ENCODE measurements at places on chromosomes 2 and 18. TPM values are rescaled to one million over a fixed set of nuclear protein-coding genes. Genes with fewer than 3 reads are reported as not detected.

- DNase-seq: no peak
These were observed 381.6 kb upstream of the ID2 start for GRCh38 chr2:8300216-8300615.

DNA sequence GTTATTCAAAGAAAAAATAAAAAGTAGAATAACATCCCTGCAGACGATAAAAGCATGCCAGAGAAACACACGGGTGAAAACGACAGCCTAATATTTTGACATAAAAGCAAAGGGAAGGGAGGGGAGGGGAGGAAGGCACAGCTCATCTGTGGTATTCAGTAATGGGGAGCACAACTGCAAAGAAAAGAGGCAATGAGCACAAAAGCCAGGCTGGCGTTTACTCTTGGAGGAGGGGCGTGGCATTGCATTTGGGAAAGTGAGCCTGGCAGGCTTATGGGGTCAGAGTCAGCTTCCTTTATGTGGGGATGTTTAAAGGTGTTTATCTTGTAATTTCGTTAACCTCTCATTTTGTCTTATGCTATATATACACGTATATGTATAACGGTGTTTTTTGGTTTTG is 53.2 kb downstream of the STEAP3 start:
- DNase-seq: no peak

DNA sequence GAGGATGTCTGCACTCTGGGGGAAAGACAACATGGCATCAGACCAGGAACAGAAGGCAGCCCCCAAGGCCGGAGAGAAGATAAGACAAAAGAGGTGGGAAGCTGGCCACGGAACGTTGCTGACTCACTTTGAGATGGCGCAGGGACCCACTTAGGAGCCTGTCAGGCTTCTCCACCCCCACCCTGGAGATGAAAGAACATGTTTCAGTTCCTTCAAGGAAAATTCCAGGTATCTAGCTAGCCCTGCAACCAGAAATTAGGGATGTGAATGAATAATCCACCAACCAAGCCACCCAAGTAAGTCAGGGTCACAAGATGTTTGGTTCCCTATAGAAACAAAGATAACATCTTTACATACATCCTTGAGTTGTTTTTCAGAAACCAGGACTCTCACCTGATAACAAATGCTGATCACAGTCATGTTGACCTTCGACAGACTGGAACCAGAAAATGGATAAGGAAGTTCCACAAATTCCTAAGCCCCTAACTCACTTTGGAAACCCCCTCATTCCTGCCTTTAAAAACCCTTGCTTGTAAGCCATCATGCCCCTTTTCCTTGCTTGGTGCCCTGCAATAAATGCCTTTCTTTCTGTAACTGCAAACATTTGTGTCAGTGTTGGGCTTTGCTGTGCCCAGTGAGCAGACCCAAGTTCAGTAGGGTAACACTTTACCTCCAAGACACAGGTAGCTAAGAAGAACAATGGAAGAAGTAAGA is 31.9 kb downstream of the PSTPIP2 start:
- DNase-seq: no peak

DNA sequence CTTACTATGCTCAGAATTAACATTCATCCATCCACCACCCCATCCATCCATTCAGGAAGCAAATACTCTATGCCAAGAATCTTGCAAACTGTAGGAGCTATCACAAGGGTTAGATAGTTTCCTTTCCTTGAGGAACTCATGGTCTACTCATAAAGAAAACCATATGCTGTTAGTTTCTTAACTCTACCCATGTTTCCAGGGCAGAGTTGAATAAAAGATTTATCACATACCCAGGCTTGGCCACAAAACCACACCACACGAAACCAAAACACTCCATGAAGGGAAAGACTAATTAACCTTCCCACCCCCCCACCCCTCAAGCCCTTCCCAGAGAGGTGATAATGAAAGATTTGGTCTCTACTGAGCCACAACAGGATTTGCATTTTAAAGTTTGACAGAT is 23.7 kb upstream of the MSGN1 start:
- DNase-seq: no peak

DNA sequence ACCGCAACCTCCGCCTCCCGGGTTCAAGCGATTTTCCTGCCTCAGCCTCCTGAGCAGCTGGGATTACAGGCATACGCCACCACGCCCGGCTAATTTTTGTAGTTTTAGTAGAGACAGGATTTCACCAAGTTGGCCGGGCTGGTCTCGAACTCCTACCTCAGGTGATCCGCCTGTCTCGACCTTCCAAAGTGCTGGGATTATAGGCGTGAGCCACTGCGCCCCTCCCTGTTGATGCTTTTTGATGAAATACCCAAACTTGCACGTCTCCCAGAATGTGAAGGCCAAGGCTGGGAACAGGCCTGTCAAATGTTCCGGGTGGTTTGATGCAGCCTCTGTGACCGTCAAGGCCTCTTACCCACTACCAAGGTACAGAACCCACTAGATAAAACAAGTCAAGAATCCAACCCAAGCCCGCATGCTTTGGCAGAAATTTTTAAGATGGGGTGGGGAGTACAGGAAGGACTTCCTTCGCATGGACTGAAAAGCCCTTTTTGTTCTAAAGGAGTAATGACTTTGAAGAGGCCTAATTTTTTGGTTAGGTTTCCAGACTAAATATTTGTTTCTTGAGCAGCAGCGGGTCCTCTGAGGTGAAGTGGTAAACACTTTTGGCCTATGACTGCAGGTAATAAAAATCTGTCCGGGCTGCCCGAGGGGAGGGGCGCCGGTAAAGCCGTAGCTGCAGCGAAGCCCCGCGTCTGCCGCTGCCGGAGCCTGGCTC is 3.7 kb upstream of the EVX2 start:
- no peak for DNase-seq

Gene TRAPPC12
- 139 TPM for total RNA-seq

GRCh38 chr18:32298171-32298667 is 108.4 kb downstream of the MEP1B start:
- DNase-seq: no peak

DNA sequence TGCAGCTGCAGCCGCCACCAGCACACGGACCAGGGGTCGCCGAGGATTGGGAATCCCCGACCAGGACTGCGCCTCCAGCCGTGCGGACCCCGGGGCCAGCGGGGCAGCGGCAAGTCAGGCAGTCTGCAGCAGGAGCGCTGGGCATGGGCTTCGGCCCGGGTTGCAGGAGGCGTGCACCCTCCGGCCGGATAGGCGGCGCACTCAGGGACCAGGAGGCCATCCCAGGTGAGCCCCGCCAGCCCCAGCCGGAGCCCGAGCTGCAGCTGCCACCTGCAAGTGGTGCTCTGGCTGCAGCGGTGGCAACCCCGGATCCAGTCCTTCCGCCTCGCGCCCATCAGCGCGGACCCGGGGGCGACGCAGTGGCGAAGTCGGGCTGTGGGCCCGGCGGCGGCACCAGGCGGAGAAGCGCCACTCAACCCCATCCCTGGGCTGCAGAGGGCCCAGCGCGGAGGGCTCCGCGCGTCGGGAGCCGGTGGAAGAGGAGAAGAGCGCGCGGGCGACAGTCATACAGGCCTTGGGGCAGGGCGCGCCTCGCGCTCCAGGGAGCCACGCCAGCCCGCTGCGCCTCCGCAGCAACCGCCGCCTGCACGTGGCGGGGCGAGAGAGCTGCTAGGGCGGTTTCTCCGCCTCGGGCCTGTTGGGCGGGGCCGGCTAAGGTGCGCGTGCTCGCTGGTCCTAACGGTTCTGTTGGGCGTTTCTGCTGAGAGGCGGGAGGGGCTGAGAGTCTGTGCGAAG is 73.8 kb downstream of the RPIA start:
- DNase-seq: no peak

DNA sequence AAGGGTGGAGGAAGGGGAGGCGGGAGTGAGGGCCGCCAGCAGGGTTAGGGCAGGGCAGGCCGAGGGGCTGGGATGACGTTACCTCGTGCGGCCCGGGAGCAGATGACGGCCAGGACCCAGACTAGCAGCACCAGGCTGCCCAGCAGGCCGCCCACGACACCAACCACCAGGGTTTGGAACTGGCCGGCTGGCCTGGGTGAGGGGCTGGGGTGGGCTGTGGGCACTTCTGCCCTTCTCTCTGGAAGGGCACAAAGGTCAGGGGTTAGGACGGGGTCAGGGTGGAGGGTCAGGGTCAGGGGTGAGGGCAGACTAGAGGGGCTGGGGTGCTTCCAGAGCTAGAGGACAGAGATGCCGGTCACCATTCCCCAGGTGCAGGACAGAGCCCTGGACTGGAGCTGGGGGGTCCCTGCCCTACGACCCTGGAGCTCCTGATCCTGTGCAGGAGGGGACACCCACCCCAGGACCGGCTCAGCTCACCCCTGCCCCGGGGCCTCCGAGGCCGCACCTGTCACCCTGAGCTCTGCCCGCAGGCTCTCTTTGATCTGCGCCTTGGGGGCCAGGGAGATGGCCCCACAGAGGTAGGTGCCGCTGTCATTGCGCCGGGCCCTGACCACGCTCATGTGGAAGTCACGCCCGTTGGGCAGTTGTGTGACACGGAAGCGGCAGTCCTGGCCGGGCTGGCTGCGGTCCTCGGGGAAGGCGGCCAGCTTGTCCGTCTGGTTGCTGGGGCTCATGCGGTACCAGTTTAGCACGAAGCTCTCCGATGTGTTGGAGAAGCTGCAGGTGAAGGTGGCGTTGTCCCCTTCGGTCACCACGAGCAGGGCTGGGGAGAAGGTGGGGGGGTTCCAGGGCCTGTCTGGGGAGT is 6.3 kb downstream of the PDCD1 start:
- peak; percentile 57 for DNase-seq

- no peak for DNase-seq
These were observed 852.1 kb downstream of the CNTNAP5 start for GRCh38 chr2:124877141-124877577.
